Hypothalamus (tissue), 51 donors: ENCODE measurements at places on chromosomes 4 and X.

GRCh38 chr4:14375816-14376215, 626.5 kb upstream of the CPEB2 start:
- DNase-seq: no peak

DNA sequence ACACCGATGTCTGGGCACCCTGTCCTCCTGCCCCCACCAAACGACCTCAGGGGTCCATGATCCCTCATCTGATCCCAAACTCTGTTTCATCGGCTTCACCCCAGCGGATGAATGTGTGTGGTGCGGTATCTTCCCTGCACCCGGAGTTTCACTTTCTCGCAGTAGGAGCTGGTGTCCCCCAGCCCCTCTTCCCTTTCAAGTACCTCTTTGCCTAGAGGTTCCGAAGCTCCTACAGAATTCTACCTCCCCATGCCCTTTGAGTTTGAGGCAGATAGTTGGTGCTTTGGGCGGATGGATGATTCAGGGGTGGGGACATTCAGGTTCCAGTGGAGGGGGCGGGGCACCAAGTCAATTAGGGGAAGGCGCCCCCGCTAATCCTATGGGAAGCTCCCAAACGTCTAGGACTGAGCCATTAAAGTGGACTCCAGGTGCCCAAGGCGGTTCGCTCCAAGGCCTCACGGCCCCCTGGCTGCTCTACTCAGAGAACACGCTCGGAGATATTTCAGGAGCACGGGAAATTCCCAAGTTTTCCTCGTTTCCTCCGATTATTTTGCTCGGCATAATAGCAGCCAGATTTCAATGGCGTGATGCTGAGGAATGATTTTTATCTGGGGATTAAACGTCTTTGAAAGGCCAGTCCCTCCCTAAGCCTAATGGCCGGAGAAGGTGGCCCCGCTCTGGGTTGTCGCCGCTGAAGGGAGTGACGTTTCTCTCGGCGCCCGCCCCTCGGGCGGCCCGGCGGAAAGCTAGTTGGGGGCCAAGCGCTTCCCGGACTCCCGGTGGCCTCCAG, 1.3 kb downstream of the MSX1 start:
- no peak for DNase-seq

- no peak for DNase-seq
Measured at GRCh38 chr4:37995981-37996775, 36.0 kb downstream of the PTTG2 start.

DNA sequence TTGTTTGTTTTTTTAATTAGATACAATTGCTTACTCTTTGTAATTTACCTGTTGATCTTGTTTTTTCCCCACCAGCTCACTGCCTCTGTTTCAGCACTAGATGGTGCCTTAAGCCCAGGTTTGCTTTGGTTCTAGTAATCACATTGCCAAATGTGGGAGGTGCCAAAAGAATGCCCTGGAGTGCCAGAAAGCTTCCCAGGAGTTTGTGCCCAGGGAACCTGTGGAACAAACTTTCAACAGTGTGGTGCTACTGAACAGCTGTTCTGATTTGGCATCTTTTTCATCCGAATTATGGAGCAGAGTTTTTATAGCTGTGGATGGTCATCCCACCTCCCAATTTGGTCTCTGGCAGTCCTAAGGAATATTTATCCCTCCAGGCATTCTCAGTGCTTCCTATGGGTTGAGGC, 1000.7 kb downstream of the STIM2 start:
- DNase-seq: no peak

DNA sequence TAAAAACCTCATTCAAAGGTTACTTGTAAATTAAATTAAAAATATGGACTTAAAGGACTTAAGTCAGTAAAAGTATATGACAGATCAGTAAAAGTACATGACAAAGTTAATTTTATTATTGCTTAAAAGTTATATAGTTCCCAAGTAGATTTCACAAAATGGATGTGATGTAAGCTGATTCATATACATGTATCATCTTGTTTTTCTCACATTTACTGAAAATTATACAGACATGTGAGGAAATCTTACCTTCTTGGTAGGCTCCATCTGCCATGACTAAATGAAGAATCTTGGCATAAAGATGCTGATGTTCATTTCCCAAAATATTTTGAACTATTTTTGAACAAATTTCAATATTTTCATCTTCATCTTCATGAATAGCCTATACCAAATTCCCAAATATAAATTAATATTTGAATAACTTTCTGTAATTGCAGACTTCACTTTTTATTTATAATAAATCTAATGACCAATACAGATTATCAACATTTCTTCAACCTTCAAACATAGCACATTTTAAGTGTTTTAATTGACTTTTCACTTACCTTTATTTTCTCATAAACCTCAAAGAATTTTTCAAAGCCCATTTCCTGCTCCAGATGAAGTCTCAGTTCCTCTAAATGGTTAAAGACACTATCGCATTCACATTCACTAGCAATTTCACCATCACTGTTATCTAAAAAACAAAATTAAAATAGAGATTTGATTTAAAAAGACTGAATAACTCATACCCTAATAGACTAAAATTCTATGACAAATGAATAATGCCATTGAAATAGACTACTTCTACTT, 129.4 kb upstream of the SH3RF1 start:
- no peak for DNase-seq

DNA sequence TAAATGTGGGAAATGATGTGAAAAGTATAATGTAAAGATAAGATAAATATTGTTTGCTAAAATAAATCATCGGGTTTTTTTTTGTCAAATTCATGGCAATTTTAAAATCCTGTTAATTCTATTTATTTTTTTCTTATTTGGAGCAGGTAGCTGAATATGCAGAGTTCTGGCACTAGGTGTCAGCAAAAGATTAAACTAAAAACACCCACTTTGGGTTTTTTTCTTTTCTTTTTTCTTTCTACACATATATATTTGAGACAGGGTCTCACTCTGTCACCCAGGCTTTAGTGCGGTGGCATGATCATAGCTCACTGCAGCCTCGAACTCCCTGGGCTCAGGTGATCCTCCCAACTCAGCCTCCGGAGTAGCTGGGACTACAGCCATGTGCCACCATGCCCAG, 6.9 kb upstream of the RAP2C start:
- no peak for DNase-seq

DNA sequence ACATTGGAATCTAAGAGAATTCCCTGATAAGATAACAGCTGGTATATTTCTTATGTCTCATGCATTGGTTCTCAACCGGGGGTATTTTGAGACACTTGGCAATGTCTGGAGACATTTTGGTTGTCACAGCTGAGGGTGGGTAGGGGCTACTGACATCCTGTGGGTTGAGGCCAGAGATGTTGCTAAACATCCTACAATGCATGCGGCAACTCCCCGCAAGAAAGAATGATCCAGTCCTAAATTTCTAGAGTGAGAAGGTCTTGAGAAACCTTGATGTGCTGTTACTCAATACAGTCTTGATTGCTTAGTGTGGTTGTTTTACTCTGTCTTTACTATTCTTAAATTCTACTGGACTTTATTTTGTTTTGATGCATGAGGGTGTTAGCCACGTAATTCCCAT, 287.2 kb downstream of the FRMPD4 start:
- DNase-seq: no peak

DNA sequence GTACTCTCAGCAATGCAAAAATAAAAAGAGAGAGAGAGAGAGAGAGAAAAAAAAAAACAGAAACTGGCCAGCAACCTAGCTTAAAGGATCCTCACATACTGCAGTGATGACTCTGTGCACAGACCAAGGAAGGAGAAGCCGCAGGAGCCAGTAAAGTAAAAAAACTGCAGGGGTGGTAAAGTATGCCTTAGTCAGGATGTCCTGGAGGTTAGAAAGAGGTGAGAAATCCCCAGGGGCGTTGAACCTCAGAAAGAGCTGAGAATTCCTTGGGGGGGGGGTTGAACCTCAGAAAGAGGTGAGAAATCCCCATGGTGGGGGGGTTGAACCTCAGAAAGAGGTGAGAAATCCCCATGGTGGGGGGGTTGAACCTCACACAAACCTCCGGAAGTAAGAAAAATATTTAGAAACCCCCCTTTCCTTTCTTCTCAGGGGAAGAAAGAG, 48.0 kb downstream of the MAGEA9 start:
- no peak for DNase-seq

DNA sequence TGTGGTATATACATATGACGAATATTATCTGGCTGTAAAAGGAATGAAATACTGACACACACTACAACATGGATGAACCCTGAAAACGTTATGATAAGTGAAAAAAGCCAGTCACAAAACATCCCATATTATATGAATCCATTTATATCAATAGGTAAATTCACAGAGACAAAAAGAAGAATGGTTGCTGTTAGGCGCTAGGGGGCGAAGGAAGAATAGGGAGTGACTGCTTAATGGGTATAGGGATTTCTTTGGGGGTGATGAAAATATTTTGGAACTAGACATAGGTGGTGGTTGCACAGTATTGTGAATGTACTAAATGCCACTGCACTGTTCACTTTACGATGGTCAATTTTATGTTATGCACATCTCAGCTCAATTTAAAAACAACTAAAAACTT, 96.4 kb upstream of the EGFL6 start:
- no peak for DNase-seq

DNA sequence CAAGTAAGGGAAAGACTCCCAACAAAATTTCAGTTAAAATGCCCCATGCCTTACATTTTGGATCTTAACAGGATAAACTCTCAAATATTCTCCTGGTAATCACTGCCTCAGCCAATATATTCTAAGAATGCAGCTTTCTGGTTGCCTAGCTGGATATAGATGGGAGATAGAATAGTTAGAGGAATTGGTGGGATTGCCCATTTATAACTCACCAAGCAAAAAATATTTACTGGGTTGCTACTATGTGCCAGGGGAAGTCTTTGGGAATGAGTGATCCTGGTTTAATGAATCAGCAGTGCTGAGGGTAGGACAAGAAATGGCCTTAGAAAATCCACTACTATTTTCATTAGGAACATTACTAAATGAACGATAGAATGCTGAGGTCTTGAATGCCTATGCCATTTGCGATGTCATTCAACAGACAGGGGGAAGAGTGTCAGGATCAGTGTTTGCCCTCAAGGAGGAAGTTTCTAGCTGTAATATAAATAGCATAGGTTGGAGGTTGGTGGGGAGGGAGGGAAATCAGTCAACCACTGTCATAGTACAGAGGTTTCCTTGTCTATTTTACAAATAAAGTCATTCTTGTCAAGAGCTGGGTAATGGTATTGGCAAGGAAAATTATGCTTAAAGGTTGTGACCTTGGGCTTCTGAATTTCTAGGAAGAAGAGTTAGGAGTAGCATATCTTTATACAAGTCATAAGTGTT, 63.5 kb downstream of the ENOPH1 start:
- DNase-seq: no peak

- DNase-seq: no peak
Measured at GRCh38 chrX:69130439-69130838, 34.8 kb downstream of the PJA1 start.

DNA sequence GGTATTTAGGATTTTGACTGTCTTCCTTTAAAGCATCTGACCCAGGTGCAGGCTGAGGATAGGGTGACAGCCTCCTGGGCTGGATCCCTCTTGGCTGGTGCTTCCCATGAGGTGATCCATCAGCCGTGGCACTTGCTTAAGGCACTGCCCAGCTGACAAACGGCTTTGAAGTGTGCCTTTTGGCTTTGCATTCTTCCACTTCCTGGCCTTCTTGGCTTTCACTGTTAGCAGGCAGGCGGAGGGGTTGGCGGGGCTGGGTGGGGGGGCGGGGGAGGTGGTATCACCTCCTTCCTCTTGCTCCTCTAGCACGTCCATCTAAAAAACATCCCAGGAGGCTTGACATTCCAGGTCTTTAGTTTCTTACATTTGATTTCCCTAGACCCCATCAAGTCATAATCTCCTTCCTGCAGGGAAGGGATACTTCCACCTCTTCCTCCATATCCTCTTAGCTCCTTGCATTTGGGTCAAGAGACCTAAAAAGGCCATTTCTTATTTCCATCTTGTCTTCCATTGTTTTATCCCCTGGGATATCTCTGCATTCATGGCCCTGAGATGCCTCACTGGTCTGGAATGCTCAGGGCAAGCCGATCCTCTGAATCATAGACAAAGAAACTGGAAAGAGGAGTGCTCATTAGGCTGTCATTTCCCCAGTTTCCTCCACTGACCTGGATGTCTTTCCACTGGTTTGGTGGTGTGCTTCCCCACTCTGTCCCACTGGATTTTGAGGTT, 11.3 kb upstream of the APLN start:
- DNase-seq: no peak
